Kidney epithelial cell (primary cell): ENCODE measurements at places on chromosomes 11 and 22. TPM values are rescaled to one million over a fixed set of nuclear protein-coding genes. Genes with fewer than 3 reads are reported as not detected.

The PTPRJ gene
- 42.3 and 49.6 TPM in 2 replicates for total RNA-seq

- no peak for DNase-seq
Measured at GRCh38 chr11:121688860-121689614, 236.3 kb upstream of the SORL1-AS1 start.

- DNase-seq: no peak
Measured at GRCh38 chr11:43948341-43949225, 6.1 kb downstream of the C11orf96 start.

DNA sequence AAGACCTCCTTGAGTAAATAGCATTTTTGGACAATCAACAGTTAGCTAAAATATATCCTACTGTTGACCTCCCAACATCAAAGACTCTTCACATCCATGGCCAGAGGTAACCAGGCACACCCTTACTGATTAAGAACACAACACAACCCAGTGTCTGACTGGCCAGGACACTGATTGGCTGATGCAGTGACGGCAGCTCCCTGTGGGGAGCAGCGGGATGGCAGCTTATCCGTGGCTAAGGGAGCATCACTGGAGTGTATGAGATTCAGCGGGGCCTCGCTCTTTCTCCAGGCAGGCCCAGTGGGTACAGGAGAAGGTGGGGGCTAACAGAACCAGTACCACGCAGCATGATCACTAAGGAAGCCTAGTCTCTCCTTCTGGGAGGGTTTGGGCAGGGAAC is 10.3 kb upstream of the IL2RB start:
- no peak for DNase-seq

- no peak for DNase-seq
Measured at GRCh38 chr22:46147061-46147460, 3.3 kb upstream of the PPARA start.

GRCh38 chr22:34804091-34804490 is 261.9 kb upstream of the ISX start:
- no peak for DNase-seq

The CBX6 gene
- total RNA-seq: 54.5 and 60.3 TPM in 2 replicates

DNA sequence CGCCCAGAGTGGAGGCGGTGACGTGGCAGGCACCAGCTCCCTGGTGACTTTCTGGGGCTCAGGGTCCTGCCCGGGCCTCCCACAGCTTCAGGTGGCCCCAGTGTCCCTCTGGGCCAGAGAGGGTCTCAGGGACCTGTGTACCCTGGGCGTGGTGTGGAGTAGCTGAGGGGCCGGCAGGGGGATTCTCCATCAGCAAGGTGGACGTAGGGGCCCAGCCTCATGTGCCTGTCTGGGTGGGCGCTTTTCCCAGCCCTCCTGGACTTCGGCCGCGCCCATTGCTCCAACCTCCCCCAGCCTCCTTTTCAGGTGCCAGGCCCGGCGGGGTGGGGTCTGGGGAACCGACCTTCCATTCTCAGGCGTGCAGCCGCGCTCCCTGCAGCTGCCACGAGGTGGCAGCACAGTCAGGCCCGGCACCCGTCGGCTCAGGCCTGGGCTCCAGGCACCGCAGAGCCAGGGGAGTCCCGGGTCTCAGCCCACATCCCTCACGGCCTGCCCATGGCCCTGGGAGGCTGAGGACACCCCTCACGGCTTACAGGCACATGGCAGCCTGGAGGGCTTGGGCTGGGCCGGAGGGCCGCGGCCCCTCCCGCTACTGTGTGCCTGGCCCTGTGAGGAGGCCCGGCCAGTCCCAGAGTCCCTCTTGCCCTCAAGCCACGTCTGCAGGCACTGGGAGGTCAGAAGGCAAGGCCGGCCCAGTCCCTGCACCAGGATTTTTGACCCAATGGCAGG is 19.9 kb upstream of the MUC5B start:
- DNase-seq: no peak

DNA sequence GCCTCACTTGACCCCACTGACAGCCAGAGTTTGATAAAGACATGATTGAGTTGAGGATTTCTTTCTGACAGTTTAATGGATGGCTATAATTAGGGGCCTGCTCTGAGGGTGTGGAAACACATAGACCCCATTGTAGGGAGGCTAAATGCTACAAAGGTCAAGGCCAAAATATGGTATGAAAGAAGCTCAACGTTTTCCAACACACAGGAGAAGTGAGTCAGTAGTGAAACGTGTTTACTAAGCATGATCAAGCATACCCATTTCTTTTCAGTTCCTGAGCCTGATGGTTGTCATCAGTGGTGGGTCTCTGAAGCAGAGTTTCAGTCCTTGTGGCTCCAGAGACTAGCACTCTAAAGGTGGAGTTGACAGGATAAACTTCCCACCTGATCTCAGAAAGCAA is 69.7 kb downstream of the SNX19 start:
- no peak for DNase-seq

The MYRF gene
- total RNA-seq: 13.7 and 16.6 TPM in 2 replicates

DNA sequence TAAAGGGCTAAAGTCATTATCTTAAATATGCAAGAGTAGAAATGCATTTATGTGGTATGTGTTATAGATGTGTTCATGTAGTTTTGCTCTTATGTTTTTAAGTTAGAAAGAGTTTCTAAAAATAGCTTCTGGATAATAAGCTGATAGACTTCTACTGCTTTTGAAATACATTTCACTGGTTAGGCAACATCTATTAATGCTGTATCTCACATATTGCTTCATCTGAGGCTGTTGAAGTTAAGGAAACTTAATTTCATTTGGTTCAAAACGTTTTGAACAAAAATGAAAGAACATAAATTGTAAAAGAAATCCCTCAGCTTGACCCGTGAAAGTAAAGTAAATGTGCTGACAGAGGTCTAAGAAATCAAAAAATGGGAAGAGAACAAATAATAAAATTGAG is 164.0 kb upstream of the CTSC start:
- no peak for DNase-seq

The MRGPRG gene
- not detected in 2 replicates for total RNA-seq

DNA sequence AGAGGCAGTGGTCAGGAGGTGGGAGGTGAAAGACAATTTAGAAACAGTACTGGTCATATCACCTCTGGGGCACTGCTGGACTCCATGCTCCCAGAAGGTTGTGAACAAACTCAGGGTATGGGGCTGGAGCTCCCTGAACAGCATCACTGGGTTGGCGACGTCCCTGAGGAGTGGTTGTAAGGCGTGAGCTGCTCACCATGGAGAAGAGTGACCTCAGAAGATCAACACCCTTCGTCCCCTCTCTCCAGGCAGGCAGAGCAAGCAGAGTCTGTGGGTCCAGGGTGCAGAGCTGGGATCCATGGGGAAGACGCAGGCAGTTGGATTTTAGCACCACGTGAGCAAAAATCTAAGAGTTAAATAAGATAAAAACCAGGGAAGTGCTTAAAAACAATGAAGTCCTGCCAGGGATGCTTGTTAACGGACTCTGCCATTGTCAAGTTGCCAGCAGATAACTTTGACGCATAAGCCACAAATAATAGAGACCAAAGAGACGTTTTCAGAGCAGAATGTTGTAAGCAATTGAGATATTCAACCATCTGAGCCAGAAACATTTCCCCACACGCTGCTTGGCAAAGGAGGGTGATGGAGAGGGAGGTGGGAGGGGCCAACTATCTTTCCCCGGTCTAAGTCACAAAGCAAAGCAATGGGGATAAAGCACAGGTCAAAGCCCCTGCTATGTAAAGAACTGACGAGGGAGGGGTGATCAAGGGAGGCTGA is 13.6 kb downstream of the PNPLA5 start:
- no peak for DNase-seq

The OR8K5 gene
- not detected in 2 replicates for total RNA-seq

- no peak for DNase-seq
Measured at GRCh38 chr11:68194675-68195294, 18.3 kb downstream of the KMT5B start.

DNA sequence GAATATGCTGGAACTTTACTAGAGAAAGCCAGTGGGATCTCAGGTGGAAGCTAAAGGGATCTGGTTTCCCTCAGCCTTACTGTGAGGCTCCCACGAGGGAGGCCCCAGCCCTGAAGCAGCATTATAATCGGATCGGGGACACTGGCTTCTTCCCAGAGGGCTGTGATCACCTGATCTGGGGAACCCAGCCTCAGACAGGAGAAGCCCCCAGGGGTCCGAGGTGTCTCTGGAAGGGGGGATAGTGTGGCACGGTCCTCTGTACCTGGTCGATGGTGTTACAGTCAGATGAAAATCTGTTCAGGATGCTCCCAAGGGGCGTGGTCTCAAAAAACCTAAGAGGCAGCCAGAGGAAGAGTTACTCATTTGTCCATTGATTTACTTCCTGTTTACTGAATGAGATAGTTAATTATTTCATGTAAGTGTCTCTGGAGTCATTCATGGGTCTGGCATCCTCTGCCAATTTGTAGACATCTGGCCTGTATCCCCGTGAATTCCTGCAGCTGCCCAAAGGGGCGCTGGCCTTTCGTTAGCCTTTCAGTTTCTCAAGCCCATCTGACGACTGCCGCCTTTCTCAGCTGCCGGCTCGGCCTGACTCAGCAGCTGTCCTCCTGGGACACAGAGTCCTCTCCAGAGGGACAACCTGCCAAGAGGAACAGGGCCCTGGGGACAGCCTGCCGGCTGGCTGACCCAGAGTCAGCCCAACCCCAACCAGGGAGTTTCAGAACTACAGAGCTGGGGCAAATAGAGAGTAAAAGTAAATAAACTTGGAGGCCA is 17.0 kb upstream of the KCNJ11 start:
- DNase-seq: no peak

DNA sequence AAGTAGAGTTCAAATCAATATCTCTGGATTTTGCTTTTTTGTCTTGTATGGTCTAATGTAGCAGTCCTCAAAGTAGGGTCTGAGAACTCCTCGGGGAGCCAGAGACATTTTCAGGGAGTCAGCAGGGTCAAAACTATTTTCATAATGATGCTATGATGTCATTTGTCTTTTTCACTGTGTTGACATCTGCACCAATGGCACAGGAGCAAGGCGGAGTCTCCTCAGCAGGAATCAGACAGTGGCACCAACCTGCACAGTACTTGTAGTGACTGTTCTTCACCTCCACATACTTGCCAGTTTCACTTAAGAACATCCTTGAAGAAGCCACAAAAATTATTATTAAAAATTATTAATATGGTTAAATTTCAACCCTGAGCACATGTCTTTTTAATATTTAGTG is 14.9 kb upstream of the FXYD6 start:
- DNase-seq: no peak

The IGHMBP2 gene
- 12.4 and 22.6 TPM in 2 replicates for total RNA-seq
